Glutamatergic neuron (in vitro differentiated cells): ENCODE measurements at places on chromosomes 16 and 17.

- DNase-seq: no peak
Observed at GRCh38 chr16:50248845-50249244, 17.5 kb upstream of the ADCY7 start.

DNA sequence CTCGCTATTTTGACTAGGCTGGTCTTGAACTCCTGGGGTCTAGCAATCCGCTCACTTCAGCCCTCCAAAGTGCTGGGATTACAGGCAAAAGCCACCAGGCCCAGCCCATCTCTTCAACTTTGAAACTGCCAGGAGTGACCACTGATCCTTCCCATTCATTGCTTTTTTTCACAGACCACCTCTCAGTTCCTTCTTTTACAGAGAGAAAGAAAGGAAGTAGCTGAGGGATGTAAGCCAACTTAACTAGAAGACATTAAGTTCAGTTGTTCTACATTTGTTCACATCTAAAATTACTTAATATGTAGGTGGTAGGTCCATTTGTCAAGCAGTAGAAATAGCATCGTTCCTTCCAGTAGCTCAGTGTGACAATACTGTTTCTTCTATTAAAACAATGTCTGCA is 219.8 kb downstream of the STX8 start:
- no peak for DNase-seq

DNA sequence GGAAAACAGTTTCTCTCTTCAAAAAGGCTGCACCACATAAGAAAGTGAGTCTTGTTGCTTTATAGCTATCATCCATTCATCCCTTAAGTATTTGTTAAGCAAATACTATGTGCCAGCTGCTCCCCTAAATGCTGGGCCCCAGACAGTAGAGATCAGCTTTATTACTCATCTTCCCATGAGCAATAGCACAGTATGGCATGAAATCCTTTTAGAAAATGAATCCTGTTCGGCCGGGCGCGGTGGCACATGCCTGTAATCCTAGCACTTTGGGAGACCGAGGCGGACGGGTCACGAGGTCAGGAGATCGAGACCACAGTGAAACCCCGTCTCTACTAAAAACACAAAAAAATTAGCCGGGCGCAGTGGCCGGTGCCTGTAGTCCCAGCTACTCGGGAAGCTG is 99.5 kb downstream of the MYO1D start:
- no peak for DNase-seq

DNA sequence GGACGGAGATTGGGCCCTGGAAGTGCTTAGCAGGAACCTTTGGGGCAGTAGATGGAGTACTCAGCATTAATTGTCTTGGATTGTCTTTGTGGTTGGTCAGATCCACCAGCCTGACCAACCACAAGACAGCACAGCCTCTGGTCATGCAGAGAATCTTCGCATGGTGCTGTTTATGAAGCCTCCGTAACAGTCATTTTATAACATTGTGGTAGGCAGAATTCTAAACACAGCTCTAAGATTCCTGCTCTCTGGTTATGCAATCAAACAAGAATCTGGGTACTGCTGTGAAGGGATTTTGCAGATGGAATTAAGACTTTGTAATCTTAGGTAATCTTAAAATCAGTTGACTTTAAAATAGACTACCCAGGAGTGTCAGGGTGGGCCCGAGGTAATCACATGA is 312.2 kb upstream of the GOT2 start:
- DNase-seq: no peak

- DNase-seq: no peak
Observed at GRCh38 chr17:5571281-5571680, 13.0 kb downstream of the NLRP1 start.
